ENCODE measurements at places on chromosomes 12 and 14.

DNA sequence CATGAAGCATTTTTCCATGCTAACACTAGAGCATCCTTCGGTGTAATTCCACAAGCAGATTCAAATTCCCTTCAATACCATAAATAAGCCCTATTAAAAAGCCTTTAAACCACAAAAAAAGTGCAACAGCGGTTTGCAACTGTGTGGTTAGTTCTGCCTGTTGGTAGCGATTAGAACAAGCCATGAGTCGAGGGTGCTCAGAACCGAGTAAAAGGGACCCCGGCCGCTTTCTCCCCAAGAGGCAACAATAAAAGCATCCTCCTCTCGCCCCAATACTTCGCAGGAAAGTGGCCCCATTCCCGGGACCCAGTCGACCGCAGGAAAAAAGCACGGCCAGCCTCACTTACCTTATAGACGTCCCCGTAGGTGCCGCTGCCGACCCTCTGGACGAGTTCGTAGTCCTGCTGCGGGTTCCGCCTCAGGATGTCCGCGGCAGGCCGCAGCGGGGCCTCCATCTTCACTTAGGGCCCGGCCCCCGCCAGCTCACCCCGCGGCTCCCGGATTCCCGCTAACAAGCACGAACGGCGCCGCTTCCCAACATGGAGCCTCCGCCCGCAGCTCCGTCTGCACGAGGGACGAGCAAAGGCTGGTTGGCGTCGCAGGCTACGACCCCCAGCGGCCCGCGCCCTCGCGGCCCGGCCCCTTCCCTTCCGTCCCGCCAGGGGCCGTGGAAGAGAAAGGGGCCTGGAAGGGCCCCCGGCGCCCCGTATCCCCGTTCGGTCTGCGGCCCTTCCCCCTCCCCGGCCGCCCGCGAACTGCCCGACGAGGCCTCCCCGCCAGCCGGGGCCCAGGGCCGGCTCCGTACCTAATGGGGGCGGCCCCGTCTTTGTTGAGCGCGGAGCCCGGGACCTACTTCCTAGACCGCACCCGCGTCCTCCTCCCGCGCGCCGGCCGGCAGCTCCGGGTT lies 521 bp downstream of the MAP4K5 start:
- DNase-seq, result peak; percentile 71

DNA sequence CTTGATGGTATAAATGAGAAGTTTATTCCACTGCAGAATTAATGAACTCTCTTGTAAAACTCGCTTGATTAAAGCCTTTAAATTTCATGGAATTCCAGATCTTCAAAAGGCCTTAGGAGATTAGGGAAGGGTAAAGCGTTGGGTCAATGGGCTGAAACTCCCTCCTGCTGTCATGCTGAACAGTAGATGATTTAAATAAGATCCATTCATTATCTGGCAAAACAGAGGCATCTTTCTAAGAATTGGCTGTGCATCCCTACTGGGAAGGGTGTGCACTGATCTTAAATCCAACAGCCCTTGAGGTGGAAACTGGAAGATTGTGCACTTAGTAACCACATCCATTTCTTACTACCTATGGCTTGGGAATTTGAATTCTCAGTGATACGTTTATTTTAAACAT lies 56.0 kb downstream of the PLCZ1 start:
- no peak for DNase-seq

- no peak for DNase-seq
These were observed 223.0 kb downstream of the APAF1 start for GRCh38 chr12:98868076-98868475.

GRCh38 chr14:58463147-58463546 lies 35.6 kb downstream of the KIAA0586 start:
- DNase-seq, result no peak

DNA sequence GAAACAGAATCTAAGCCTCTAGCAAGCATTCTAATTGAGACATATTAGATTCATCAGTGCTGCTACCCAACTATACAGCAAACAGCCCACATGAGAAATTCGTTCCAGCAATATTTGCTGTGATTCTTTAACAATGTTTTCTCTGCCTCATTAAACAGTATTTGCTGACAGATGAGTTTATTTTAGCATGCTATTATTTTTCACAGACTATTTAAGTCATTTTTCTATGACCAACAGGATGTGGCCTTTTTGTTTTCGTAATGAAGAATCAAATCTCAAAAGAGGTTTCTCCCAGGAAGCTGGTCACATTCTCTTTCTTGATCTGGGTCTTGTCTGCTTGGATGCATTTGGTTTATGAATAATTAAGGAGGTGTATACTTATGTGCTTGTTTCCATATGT lies 23.2 kb upstream of the SERPINA12 start:
- DNase-seq, result no peak

GRCh38 chr12:38268612-38269011 lies 48.0 kb upstream of the ALG10B start:
- DNase-seq, result no peak

DNA sequence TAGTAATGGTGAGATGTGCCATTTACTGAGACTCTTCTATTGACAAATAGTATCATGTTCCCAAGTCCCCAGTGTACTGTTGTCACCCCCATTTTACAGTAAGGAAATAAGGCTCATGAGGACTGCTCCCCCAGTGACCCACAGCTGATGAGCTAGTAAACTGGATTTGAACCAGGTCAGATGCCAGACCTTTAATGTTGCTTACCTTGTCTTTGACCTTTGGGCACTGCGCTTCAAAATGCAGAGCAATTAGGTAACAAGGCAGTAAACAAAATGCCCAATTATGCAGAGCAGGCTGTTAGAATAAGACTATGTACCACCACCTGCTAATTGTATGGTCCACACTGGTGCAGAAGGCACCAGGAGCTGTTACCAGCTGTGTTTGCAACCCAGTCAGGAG lies 38.5 kb upstream of the RIN3 start:
- no peak for DNase-seq

- DNase-seq, result no peak
These were observed 877.0 kb downstream of the DIO2 start for GRCh38 chr14:79334272-79334671.

- no peak for DNase-seq
These were observed 93.4 kb downstream of the CAND1 start for GRCh38 chr12:67362526-67362925.

- DNase-seq, result no peak
These were observed 6.7 kb downstream of the TESPA1 start for GRCh38 chr12:54977857-54978256.

DNA sequence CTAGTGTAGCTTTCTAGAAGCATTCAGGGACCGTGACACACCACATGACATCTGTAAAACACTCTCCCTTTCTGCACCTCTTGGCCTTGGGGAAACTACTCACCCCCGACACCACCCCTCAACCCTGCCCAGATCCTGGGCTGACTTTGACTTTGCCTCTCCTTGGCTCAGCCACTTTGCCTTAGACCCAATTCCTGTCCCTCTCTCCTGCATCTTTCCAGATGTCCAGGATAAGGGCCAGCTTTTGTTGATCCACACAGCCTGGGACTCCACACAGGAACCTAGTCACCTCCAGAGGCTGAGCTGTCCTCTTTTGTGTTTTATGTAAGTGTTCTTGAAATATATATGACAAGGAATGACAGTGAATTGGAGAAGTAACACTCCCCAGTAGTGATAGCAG lies 153.7 kb upstream of the PLXNC1 start:
- DNase-seq, result peak; percentile 79

DNA sequence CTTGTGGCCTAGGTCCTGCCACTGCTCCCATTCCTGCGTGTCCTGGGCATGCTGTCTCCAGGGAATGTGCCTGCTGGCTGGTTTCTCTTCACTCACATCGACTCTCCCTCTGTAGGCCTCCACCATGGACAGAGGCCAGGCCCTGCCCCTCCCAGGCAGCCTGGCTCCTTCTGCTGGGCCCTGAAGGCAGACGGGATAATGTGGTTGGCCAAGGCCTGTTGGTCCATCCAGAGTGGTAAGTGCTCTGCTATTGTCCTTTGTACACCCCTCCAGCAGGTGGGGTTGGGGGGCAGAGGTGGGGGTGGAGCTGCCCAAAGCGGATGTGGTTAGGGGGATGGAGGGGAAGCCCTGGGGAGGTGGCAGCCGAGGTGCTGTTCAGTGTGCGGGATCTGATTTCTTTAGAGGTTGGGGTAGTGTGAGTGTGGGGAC lies 9.5 kb upstream of the NR4A1 start:
- peak; percentile 63 for DNase-seq

- DNase-seq, result peak; percentile 28
These were observed 17.5 kb upstream of the FAR2 start for GRCh38 chr12:29131539-29131938.

DNA sequence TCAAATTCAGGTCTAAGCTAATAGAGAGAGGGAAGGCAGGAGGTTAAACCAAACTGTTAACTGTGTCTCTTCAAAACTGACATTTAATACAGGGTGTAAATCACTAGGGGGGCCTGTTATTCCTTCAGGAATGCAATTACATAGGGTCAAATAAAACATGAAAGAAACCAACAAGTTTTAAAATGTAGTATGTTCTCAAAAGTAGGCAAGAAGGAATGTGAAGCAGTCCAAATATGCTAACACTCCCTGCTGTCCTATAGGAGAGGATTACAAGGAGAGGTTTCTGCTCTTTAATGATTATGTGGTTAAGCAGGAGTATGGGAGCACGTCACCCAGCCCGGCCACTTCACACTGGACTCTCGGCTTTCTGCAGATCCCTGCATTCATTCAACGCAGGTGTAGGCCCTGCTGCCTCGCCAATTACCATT lies 42.5 kb upstream of the BMP4 start:
- DNase-seq, result no peak

DNA sequence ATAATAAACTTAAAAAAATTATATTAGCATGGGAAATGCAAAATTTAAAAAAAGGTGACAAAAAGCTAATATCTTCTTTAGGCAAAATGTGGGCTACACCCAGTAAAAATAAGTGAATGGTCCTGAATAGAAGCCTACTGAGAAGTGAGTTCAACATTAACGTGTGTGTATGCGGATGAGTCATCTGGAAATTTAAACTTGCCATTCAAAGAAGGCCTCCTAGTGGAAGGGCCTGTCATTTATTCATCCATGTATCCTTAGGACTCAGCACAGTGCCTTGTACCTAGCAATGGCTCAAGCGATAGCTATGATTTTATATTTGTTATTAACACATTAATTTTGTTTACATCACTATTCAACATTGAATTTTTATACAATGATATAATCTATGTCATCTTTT lies 226.2 kb downstream of the NUBPL start:
- no peak for DNase-seq

DNA sequence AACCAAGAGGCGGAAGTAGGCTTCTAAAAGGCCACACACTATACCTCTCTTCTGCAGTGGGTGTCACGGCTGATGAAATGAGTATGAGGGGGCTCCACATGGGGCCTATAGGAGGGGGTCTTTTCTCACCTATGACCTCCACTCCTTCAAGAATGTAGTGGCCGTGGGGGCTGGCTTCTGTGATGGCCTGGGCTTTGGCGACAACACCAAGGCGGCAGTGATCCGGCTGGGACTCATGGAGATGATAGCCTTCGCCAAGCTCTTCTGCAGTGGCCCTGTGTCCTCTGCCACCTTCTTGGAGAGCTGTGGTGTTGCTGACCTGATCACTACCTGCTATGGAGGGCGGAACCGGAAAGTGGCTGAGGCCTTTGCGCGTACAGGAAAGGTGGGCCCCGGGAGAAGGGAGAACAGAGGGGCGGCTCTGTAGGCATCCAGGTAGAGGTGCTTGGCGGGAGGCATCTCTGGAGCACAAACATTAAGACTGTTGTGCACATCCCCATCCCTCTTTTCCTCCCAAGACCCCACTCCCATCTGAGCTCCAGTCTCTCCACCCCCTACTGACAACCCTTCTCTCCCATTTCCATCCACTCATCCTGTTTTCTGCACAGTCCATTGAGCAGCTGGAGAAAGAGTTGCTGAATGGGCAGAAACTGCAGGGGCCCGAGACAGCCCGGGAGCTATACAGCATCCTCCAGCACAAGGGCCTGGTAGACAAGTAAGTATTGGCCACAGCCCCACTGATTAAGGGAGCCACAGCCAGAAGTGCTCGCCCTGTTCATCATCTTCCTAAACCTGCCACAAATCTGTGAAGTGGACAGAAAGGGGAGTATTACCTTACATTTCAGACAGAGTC lies 3.8 kb downstream of the GPD1 start:
- DNase-seq, result no peak

GRCh38 chr14:61527325-61528100 lies 167.8 kb upstream of the HIF1A start:
- DNase-seq, result no peak

DNA sequence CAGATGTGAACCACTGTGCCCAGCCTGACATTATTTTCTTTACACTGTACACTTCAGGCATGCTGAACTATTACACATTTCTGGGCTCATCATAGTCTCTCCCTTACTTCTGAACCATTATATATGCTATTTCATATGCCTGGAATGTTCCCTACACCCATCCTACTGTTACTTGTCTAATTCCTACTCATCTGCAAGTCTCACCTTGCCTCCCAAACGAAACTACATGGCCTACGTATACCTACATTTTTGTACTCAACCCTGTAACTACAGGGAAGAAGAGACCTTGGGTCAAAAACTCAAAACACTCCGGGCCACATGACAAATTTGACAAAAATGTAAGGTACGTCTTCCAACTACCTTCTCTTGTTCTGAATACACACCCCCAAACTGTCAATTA lies 9.5 kb upstream of the EEA1 start:
- DNase-seq, result no peak

- no peak for DNase-seq
These were observed 33.0 kb downstream of the MTHFD1 start for GRCh38 chr14:64421166-64421565.

GRCh38 chr14:61567838-61568571 lies 127.3 kb upstream of the HIF1A start:
- no peak for DNase-seq

GRCh38 chr12:75474116-75474515 lies 6.4 kb upstream of the GLIPR1 start:
- DNase-seq, result no peak

DNA sequence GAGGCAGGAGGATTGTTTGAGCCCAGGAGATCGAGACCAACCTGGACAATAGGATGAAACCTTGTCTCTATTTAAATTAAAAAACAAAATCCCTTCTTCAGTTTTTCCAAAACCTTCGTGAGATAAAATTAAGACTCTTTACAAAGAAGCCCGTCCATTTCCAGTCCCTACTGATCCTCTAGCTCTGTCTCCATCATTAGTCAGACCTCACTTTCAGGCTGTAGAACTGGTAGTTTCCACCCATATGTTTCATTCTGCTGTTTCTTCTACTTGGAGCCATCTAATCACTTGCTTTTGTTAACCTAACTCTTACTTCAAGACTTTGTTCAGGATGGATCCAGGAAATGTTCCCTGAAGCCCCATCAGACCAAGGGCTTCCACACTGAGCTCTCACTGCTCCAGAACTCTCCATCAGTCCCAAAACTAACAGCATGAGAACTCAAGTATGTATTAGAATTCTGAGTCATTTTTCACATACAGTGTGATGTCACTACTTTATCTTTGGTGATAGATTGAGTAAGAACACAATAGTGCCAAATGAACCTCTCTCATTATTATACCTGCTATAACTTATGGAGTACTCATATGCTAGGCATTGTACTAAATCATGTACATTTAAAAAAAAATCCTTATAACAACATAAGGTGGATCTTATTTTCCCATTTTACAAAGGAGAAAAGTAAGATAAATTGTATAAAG lies 90.8 kb downstream of the PRICKLE1 start:
- DNase-seq, result no peak

- DNase-seq, result no peak
These were observed 1272.4 kb upstream of the TMEM132C start for GRCh38 chr12:126994599-126994998.
